ENCODE measurements at places on chromosomes 1 and 21.
A peak's percentile ranks its signal among the peaks of the same experiment; 100 is the strongest.

DNA sequence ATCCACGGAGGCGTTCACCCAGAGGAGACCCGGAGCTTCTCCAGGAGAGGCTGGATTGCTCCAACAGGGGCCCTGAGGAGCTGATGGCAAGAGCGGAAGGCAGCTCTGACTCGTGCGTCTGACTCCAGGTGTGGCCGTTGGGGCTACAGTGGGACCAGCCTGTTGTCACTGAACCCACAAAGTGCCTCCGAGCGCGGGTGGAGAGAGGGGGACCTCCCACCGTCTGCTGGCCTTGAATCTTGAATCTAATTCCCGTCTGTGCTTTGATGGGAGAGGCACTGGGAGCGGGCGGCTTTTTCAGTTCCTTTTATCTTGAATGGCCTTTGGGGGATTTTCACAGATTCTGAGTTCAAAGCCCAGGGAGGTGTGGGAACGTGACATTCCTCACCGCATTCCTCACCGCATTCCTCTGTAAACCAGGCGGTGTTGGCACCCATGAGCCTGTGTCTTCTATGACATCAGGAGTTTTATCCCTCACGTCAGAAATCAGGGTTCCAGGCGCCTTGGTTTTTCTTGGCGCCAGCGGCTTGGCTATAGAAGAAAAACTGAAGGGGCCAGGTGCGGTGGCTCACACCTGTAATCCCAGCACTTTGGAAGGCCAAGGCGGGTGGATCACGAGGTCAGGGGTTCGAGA lies 39.2 kb upstream of the COL18A1 start:
- DNase-seq, result no peak

DNA sequence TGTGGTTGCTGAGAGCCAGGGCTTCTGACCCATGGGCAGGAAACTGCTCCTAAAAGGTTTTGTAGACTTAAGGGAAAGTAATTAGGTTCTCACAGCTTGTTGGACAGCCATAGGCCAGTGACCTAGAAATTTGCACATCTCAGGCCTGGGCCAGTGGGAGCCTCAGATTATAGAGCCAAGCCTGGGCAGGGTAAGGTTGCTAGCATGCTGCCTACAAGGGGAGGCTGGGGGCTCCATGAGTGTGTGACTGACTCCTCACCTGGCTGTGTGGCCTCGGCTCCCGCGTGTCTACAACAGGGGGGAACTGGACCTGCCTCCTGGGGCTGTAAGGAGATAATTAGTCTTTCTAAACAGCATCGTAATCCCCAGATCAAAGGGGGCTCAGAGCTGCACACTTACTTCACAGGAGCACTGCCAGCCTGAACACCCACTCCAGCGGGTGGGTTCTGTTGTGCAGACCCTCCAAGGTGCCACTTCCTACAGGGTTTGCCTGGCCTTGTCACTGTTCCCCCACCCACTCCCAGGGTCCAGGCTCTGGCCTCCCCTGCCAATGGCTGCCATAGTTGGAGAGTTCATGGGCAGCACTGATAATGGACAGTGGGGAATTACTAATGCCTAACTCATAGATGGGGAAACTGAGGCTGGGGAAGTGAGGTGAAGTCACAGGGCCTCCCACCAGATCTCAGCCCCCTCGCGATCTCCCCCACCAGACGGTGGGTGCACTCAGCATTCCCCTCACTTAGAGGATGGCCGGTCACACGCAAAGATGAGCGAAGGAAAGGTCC lies 230.4 kb upstream of the TMEM51 start:
- DNase-seq, result no peak

- no peak for DNase-seq
Measured at GRCh38 chr1:246724731-246725095, 504 bp downstream of the SCCPDH start.

GRCh38 chr1:20474333-20474975 lies 11.6 kb downstream of the CAMK2N1 start:
- DNase-seq, result no peak

- DNase-seq, result peak; percentile 80
Measured at GRCh38 chr1:228459091-228459993, 27.8 kb upstream of the RNF187 start.

- peak; percentile 87 for DNase-seq
Measured at GRCh38 chr1:58785442-58786058, 1.7 kb upstream of the JUN start.

GRCh38 chr1:67611846-67612245 lies 73.2 kb upstream of the GADD45A start:
- no peak for DNase-seq

DNA sequence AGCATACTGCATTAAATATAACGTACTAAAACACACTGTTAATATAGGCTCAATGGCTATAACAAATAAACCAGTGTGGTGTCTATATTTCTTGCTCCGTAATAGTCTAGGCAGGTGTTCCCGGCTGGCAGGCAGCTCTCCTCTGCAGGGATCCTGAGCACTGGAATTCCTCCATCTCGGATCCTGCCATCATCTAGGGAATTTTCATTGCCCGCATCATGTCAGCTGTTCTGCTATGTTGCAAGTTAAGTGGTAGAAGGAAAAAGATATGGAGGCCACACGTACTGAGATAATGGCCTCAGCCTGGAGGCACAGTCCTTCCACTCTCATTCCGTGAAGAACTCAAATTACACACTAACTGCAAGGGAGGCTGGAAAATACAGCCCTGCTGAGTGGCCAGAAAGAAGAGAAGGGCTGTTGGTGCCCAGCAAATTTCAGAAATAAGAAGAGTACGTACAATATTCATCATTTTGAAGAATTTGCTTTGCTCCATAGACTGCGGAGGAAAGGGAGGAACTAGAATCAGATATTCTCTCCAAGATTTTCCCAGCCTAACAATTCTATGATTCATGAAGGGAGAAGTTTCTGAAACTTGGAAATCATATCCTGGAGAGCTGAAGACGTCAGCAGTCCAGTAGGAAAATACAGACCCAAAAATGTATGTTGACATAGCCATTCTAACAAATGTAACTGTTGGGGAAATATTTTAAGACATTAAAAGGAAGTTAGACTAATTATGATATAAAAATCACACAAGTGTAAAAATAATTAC lies 263.3 kb downstream of the MRPL39 start:
- no peak for DNase-seq

- no peak for DNase-seq
Measured at GRCh38 chr1:243547891-243548290, 292.1 kb downstream of the SDCCAG8 start.

- DNase-seq, result no peak
Measured at GRCh38 chr21:14876524-14876840, 188.3 kb downstream of the NRIP1 start.

All from sigmoid colon (tissue), 7 donors.